Lower lobe of right lung (tissue), 2 donors: ENCODE measurements at places on chromosomes 6 and 20. TPM values are rescaled to one million over a fixed set of nuclear protein-coding genes. Genes with fewer than 3 reads are reported as not detected.
A peak's percentile ranks its signal among the peaks of the same experiment; 100 is the strongest.

MARCKS gene
- total RNA-seq: 62.1 TPM

GTSF1L gene
- not detected for total RNA-seq

DNA sequence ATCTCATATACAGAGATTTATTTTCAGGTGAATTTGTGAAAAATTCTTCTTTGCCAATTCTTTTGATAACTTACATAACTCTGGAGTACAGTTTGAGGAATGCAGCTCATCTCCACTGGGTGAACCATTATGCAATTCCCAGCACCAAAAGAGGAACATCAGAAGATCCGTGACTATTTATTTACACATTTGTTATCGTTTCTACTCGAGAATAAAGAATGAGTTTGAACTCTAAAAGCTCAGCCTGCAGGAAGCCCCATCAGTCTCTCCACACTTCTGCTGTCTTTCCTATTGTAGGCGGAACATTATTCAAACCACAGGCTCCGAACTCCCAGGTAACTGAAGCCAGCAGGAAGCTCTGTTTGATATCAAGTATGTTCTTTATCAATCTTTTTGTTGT is 95.9 kb upstream of the IFNGR1 start:
- H3K4me1 ChIP-seq: peaks cover 17% of the 10 kb centered on the region
- H3K36me3 ChIP-seq: no peaks in the 10 kb centered on the region
- H3K27ac ChIP-seq: no peak overlapping the region

- no peaks in the 10 kb centered on the region for H3K36me3 ChIP-seq
- no peak overlapping the region for H3K4me3 ChIP-seq
- no peak overlapping the region for H3K27ac ChIP-seq
- no peaks in the 10 kb centered on the region for H3K4me1 ChIP-seq
These were observed 37.7 kb upstream of the SASH1 start for GRCh38 chr6:148304976-148305375.

- DNase-seq: no peak
- H3K4me1 ChIP-seq: no peaks in the 10 kb centered on the region
- H3K4me3 ChIP-seq: no peak overlapping the region
- H3K27me3 ChIP-seq: no peaks in the 10 kb centered on the region
- H3K36me3 ChIP-seq: no peaks in the 10 kb centered on the region
These were observed 23.1 kb downstream of the CRYBG1 start for GRCh38 chr6:106383573-106383972.

DNA sequence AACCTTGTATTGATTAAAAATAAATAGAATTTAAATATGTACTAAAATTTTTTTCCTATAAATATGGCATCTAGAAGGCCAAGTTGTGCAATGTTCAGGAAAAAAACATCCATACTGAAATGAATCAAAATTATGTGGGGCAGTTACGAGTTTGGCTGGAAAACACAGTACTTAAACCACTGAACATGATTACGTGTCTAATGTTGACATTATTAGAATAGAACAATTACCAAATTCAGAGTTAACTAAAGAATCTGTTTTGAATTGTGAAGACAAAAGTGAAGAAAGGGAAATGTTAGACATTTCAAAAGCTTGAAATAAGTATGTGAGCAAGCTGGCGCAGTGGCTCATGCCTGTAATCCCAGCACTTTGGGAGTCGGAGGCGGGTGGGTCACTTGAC is 57.2 kb downstream of the KLHL31 start:
- no peaks in the 10 kb centered on the region for H3K27me3 ChIP-seq
- H3K4me3 ChIP-seq: no peak overlapping the region
- no peak overlapping the region for H3K27ac ChIP-seq
- no peaks in the 10 kb centered on the region for H3K4me1 ChIP-seq

DNA sequence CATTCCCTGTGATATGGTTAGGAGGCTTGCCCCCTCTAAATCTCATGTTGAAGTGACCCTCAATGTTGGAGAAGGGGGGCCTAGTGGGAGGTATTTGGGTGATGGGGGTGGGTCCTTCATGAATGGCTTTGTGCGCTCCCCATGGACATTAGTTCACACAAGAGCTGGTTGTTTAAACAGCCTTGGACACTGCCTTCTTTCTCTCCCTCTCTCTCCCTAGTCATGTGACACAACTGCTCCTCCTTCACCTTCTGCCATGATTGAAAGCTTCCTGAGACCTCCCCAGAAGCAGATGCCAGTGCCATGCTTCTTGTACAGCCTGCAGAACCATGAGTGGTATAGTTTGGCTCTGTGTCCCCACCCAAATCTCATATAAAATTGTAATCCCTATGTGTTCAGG is 117.2 kb upstream of the SLC22A16 start:
- DNase-seq: no peak
- H3K27ac ChIP-seq: no peak overlapping the region
- no peak overlapping the region for H3K4me3 ChIP-seq
- H3K36me3 ChIP-seq: no peaks in the 10 kb centered on the region

DNA sequence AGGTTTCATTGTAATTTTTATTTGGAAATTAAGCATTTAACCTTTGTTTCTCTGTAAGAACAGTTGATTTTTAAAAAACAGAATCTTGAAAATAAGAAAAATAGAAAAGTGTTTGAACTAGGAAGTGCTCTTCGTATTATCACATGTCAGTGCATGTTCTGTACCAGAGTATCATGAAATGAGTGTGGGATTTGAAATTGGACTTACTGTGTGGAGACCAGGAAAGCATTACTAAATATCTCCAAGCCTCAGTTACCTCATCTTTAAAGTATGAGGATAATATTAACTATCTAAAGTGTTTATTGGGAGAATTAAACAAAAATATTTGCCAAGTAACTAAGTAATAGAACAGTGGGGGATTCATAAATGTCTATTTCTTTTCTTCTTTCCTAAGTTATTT is 156.9 kb upstream of the FLRT3 start:
- H3K4me1 ChIP-seq: no peaks in the 10 kb centered on the region
- H3K27ac ChIP-seq: no peak overlapping the region
- no peak for DNase-seq
- H3K4me3 ChIP-seq: no peak overlapping the region

DNA sequence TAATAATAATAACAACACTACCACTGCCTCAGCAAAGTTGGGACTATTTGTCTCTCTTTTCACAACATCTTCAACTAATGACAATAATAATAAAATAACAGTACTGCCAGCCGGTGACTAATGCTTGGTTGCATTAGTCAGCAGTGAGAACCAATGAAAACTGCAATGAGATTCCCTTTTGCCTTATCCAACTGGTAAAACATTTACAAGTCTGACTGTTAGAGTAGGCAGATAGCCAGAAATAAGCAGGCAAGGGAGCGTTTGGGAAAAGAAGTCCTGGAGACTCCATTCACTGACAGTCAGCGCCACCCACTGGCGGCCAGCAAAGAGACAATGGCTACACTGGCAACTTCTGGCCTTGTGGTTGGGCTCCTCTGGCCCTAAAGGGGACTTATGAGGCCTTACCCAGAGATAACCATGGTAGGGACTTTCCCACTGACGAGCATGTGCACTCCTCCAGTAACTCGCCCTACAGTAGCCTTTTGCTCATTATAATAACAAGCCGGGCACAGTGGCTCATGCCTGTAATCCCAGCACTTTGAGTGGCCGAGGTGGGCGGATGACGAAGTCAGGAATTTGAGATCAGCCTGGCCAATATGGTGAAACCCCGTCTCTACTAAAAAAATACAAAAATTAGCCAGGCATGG is 3.4 kb upstream of the NSFL1C start:
- peak; percentile 81 for DNase-seq
- no peaks in the 10 kb centered on the region for H3K27me3 ChIP-seq
- peaks cover 35% of the 10 kb centered on the region for H3K4me1 ChIP-seq
- H3K27ac ChIP-seq: peak overlapping the region; percentile 4
- H3K36me3 ChIP-seq: no peaks in the 10 kb centered on the region

DNA sequence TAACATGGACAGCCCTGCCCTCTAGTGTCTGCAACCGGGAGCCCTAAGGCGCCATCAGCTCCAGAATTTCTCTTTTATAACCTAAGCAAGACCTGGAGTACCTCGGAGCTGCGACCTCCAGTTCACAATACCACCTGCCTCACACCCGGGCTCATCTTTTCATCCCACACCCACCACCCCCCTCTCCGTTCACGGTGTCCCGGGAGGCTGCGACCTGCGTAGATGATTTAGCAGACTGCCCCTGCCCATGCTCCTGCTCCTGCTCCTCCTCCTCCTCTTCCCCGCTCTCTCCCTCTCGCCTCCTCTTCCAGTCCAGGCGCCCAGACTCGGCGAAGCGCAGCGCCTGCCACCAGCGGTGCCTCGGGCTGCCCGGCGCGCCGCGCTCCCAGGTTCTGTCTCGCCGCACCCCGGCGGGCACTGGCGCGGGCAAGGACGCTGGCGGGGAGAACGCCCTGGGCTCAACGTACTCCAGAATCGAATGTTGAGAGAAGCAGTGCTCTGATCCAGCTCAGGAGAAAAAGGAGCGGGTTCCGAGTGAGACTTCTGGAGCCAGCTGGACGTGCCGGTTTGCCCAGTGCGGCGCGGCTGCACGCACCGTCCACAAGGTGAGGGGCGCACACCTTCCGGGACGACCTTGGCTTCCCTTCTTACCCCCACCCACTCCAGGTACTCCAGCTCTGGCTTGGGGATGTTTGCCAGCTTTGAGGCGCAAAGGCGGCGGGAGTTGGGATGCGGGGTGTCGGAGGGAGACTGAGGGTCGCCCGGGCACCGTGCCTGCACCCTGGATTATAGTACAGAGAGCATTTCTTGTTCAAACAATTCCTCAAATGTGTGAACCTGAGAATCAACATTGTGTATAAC is at the start of gene HTR1E:
TSS of gene HTR1E (plus strand) at position 310 of the 861 bp plus-strand sequence. CDS start 77,807 bp downstream, outside the sequence.
- no peaks in the 10 kb centered on the region for H3K36me3 ChIP-seq
- no peak for DNase-seq
- peaks cover 35% of the 10 kb centered on the region for H3K27me3 ChIP-seq
- H3K4me1 ChIP-seq: no peaks in the 10 kb centered on the region
- H3K4me3 ChIP-seq: peak within 1 kb of the TSS; percentile 28

DNA sequence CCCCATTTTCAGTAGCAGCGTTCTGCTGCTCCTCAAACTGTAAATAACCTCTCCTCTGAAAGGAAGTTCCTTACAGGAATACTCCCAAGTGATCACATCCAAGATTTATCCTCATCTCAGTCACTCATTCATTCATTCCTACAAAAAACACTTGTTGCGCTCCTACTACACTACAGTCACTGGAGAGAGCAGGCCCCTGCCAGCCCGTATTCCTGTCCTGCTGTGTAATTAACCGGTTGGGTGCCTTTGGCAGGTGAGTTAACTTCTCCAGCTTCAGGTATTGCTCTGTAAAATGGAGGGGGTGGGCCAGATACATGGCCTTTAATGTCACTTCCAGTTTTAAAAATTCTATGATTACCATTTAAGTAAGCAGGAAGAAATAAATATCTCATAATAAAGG is 15.0 kb upstream of the ZBTB24 start:
- no peak overlapping the region for H3K27ac ChIP-seq
- no peaks in the 10 kb centered on the region for H3K4me1 ChIP-seq
- H3K27me3 ChIP-seq: no peaks in the 10 kb centered on the region
- H3K4me3 ChIP-seq: no peak overlapping the region

DNA sequence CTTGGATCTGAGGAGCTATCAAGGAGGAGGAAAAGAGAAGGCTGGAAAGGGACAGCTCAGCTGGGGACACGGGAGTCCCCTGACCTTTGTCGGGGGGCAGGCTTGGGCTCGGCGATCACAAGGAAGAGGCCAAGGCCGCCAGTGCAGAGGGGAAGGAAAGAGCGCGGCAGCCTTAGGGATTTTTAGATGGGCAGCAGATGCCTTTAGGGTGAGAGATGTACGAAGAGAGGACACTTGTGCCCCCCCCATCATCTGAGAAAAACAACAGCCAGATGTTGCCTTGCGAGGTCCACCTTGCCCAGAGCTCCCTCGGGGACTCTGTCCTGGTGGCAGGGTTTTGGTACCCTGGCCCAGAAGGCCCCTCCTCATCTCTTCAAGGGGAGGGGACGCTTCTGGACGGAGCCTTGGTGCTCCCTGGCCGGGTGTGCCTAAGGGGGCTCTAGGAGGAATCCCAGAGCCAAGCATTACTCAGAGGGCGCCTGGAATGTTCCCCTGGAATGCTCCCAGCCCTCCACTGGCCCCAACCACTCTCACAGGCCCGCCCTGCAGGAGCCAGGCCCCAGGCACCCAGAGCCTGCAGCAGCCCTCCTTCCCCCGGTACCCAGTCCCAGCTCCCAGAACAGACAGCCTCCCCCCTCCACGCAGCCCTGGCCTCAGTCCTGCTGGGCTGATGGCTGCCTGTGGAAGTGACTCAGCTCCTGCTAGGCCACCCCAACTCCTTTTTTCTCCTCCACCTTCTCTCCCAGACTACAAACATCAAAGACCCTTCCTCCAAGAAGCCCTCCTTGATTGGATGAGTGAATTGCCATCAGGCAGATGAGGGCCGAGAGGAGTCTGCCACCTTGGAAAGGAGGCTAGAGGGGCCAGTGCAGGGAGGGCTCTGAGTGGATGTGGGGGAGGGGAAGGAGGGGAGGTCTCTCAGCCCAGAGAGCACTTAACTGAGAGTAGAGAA is 1.8 kb downstream of the ADAM33 start:
- peak overlapping the region; percentile 36 for H3K27ac ChIP-seq
- peaks cover 16% of the 10 kb centered on the region for H3K4me1 ChIP-seq
- H3K4me3 ChIP-seq: peak overlapping the region; percentile 51
- peaks cover 46% of the 10 kb centered on the region for H3K27me3 ChIP-seq
- DNase-seq: no peak

DNA sequence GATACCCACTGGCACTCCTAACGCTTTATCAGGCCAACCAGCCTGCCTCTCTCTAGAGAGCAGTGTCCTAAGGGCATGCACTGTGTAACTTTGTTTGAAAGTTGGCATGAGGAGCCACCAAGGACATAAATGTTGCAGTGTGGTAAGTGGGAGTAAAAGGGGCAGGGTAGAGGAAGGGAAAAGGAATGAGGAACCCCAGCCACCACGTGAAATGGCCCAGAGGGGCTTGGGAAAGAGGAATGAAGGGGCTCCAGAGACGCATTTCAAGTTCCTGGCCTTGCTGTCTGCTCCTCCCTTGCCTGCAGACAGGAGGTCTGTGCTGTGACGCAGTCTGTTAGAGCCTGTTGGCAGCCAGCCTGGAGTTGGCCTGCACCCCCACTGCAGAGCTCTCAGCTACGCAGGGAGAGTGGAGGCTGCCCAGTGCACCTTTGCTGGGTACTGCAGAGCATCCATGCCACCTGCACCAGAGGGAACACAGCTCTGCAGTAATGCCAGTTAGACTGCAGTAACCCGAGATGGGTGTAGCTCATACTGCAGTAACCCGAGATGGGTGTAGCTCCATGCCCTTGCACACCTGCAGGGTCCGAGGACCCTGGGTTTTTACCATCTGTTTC is 86.8 kb upstream of the SNAP25 start:
- DNase-seq: no peak
- no peak overlapping the region for H3K27ac ChIP-seq
- H3K27me3 ChIP-seq: no peaks in the 10 kb centered on the region
- H3K4me3 ChIP-seq: no peak overlapping the region
